RWPE1 (cell line): ENCODE measurements at places on chromosomes 4 and X.
A peak's percentile ranks its signal among the peaks of the same experiment; 100 is the strongest.

DNA sequence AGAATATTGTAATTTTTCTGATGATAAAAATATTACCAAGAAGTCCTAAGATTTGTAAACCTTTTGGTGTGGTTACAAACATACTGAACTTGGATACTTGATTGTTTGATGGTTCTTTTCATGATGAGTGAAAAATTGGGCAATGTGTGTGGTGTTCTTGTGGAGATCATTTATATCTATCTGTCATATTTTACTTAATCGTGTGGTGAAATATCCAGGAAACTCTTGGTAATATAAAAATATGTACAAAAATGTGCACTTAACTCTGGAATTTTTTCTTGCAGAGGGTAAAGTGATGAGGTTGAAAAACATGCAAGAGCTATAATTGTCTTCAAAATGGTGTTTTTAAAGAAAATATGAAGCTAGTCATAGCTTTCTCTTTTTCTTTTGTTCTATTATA, 2.8 kb downstream of the DCUN1D4 start:
- no peak for DNase-seq

GRCh38 chr4:104966349-104967033, 180.2 kb upstream of the TET2 start:
- peak; percentile 19 for DNase-seq

- no peak for DNase-seq
These were observed 49.3 kb upstream of the EFHC2 start for GRCh38 chrX:44392767-44393166.

GRCh38 chr4:146282657-146283056, 68.3 kb downstream of the REELD1 start:
- DNase-seq = no peak

DNA sequence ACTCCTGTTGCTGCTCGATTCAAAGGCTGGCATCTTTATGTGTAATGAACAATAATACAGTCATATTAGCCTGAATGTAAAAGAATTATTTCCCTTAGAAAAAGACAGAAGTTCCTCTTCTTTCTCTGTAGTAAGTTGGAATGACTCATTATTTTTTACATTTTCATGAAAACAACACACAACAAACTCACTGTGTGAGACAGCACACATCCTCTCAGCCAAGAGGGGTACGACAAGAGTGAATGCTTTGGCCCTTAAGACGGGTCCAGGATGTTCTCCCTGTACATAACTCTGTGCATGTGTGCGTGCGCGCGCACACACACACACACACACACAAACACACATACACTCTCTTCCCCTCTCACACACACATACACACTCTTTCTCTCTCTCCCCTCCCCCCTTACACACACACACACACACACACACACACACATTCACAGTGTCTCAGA, 72.8 kb downstream of the MANBA start:
- DNase-seq = no peak

- peak; percentile 31 for DNase-seq
These were observed 146.7 kb downstream of the PCDH7 start for GRCh38 chr4:30866907-30867306.

- DNase-seq = no peak
These were observed 101.3 kb downstream of the DCHS2 start for GRCh38 chr4:154390324-154390723.

GRCh38 chr4:107931775-107932321, 499 bp downstream of the CYP2U1 start:
- no peak for DNase-seq

- DNase-seq = no peak
These were observed 5.2 kb upstream of the ARX start for GRCh38 chrX:25020905-25021449.

DNA sequence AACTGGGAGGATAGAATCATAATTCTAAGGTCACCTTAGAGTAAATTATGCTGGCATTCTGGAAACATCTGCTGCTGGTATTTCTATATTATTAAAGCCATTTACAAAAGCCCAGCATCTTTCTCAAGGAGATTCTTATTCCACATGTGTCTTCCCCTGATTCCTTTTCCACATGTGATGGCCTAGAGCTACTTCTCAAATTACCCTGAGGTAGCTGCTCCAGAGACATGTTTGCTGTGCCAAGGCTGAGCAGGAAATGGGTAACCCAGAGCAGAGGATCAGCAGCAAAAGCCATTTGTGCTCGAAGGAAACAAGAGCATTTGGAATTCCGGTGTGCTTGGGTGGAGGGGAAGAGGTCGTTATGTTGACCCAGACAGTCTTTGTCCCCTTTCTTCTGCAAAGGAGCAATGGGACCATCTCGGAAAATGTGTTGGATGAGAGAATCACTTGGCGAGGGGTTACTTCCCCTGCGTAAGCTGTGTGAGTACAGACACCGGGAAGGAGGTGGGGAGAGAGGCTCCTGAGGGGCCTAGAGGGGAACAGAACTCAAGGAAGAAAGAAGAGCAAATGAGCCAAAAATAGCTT, 24.6 kb downstream of the TSC22D3 start:
- no peak for DNase-seq

DNA sequence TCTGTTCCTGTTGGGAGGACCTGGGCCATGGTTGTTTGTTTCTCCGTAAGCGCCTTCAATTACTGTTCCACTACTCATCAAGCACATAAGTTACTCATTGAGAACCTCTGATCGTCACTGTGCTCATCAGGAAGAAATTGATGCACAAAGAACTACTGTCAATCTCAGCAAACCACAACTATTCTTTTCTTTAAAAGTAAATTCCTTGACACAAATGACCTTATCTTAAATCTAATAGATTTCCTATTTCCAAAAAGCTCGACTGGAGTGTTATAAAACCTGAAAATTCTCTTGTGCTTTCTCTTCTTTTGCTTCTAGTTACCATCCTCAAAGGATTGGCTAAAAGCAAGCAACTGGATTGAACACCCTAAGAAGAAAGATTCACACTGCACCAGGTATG, at the start of gene MUC7:
MUC7 (plus strand) TSS at position 301 of the 400 bp plus-strand sequence. CDS start 1,825 bp downstream, outside the sequence.
- DNase-seq = no peak

DNA sequence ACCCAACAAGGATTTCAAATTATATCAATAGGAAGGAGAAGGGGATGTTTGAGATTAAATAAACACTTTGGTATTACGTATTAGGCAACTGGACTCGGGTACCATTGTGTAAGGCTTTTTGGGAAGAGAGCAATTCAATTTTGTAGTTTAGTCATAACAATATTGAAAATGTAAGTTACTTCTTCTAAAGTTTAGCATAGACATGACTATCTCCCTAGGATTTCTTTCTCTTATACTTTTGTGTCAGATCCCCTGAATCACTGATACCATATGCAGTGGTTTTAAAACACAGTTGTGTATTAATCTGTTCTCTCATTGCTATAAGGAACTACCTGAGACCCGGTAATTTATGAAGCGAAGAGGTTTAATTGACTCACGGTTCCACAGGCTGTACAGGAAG, 123.8 kb upstream of the FAM9C start:
- no peak for DNase-seq

GRCh38 chr4:152926959-152927358, 9.2 kb upstream of the FHDC1 start:
- no peak for DNase-seq

- DNase-seq = no peak
These were observed 69.9 kb upstream of the FBXW7 start for GRCh38 chr4:152605641-152606335.

- peak; percentile 38 for DNase-seq
These were observed 18.4 kb upstream of the LDB2 start for GRCh38 chr4:16916719-16917337.

GRCh38 chr4:91085961-91086360, 958.8 kb downstream of the CCSER1 start:
- no peak for DNase-seq

- DNase-seq = no peak
These were observed 23.6 kb upstream of the MFAP3L start for GRCh38 chr4:170049766-170050165.

GRCh38 chrX:148806145-148806870, 305.9 kb downstream of the AFF2 start:
- no peak for DNase-seq

- no peak for DNase-seq
These were observed 170.4 kb downstream of the SHROOM4 start for GRCh38 chrX:50643525-50644137.

DNA sequence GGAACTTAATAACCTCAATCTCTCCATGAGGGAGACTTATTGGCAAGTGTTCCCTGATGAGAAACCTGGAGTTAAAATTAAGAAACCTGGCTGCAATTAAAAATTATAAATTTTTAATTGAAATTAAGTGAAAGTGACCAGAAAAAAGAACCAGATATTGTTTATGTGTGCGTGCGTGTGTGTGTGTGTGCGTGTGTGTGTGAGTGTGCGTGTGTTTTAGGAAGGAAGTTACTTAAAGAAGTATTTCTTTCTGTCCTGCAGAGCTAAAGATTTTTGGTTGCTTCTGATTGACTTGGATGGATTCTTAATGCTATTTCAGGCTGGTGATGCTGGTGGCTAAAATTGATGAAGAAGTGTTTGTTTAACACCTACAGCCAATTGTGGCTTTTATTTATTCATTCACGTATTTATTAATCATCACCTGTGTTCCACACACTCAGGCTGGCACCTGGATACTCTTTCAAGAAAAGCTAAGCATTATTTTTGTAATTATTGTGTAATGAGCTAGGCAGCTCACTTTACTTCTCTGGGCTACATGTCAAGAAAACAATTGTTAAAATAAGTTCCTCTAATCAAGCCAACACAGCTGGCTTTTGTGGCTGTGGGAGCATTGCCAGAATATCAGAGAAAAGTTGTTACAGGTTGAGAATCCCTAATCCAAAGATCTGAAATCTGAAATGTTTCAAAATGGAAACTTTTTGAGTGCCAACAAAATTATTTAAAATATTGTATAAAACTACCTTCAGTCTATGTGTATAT, 68.5 kb downstream of the CEP44 start:
- no peak for DNase-seq

DNA sequence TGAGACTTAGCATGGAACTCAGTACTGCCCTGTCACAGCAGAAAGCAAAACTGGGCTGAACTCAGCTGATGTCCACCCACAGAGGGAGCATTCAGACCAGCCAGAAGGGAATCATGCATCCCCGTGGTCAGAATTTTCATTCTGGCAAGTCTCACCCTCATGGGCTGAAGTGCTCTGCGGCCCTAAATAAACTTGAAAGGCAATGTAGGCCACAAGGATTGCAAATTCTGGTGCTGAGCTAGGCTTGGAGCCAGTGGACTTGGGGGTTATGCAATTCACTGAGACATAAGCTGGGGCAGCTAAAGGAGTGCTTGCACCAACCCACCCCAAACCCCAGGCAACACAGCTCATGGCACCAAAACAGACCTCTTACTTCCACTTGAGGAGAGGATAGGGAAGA, 494.1 kb downstream of the GABRG1 start:
- DNase-seq = no peak

DNA sequence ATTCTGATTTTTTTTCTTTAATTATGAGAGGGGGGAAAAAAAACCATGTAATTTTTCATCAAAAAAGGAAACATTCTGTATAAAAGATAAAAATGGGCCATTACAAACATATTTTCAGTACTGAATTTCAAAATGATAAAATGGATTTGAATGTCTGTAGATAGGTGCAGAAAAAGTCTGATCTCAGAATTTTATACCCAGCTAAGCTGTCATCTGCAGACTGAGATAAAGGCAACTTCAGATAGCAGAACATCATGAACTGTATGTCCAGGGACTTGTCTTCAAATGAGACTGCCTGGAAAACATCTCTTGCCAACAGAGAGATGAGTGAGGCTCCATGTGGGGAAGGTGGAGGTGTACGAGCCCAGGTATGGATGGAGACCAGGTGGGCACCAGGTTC, 118.5 kb upstream of the PSAPL1 start:
- DNase-seq = no peak

DNA sequence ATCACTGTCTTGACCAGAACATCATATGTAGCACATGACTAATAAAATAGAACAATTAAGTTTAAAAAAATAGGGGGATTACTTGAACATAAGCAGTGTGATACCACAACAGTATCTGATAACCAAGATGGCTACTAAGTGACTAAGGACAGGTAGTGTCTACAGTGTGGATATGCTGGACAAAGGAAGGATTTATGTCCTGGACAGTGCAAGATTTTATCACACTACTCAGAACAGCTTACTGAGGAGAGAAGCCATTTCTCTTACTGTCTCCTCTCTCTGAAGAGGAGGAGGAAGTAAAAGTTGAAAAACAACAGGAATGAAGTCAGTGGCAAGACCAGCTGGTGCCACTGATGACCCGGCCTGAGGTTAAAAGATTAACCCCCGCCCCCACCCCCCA, 4.0 kb upstream of the SLC10A7 start:
- DNase-seq = no peak

DNA sequence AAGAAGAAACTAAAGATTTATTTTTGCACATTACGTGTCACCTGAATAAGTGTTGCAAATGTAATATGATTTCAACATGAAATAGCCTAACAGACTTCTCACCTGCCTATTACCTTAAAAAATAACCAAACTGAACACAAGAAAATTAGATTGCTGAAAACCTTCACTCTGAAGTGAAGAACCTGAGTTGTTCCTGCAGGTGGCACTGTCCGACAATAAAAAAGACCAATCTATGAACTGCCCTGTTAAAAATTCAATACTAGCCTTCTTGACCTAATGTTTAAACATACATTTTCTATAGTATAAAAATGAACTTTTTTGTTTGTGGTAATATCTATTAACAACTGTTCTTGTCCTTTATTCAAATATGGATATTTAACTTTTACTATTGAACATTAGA, 69.2 kb upstream of the PNPLA4 start:
- peak; percentile 15 for DNase-seq

- no peak for DNase-seq
These were observed 37.4 kb upstream of the SMIM10L2A start for GRCh38 chrX:135384161-135384836.

DNA sequence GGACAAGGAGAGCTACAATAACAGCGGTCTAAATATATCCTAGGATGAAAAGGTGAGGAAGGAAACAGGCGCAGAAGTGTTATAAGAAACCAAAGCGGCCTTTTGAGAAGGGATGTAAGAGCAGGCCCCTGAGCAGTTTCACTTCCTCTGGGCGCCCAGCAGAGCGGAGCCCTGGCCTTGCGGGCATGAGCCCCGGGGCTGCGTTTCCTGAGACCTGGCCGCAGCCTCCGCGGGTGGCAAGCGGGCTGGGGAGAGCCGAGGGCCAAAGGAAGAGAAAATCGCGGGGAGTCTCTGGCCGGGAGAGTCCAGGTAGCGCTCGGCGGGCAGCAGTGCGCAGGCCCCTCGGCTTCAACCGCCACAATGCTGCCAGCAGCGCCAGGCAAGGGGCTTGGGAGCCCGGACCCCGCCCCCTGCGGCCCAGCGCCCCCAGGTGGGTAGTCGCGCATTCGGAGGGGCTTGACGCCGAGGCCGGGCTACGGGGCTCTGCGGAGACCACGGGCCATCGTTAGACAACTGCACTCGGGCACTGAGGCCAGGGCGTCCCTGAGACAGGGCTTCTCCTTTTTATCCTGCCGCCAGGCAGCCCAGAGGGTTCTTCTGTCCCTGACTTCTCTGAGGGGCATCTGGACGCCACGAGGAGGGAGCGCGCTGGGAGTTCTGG, at the start of gene BANK1:
BANK1 (plus strand) TSS at position 210 of the 661 bp plus-strand sequence; CDS start at position 361, 151 bp downstream.
- DNase-seq = peak; percentile 26

- DNase-seq = no peak
These were observed 30.2 kb downstream of the AFF2 start for GRCh38 chrX:148530464-148531077.
